EL (cell line): ENCODE measurements at places on chromosomes 4 and X.

- DNase-seq = no peak
Observed at GRCh38 chrX:119755981-119756533, 2.3 kb upstream of the SOWAHD start.

GRCh38 chr4:133474501-133474900 lies 325.4 kb downstream of the PCDH10 start:
- no peak for DNase-seq

DNA sequence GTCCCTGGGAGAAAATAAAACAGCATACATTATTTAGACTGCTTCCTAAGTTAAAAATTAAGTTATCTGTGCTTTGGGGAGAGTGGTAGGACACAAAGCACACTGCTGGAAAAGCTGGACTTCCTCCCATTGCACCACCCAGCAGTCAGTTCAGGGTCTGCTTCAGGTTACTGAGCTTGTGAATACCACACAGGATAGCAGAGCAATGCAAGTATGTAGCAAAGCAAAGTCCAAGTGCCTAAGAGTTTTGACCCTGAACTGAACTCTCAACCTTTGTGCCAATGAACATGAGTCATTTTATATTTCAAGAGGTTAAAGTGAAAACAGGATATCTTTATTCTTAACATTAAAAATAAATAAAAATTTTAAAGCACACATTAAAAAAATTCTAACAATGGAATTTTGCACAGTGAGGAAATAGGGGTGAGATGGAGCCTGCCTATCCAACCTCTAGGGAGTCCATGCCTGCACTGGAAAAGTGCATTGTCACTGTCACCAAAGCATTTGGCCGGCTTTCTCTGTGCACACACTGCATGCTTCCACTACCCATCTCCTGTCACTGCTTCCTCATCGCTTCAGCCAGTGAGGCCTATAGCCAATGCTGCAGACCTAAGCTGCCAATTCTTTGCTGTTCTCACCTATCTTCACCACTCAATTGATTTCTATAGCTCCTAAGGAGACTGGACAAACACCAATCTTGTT lies 50.9 kb downstream of the ABCG2 start:
- peak; percentile 18 for DNase-seq

DNA sequence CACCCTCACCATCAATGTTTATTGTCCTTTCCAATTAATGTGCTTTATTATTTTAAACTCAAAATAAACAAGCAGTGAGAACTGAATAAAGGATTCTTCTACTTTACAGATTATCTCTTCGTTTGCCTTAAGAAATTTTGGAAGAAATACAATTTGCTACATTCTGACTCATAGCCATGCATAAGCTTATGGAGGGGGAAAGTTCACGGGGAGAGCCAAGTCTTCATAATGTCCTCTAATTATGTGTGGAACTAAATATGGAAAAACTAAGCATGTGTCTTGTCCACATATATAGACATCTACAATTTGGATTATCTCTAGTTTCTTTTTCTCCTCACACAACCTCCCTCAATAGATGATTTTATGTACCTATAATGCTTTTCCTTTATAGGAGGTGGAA lies 17.5 kb downstream of the CXCL13 start:
- no peak for DNase-seq

DNA sequence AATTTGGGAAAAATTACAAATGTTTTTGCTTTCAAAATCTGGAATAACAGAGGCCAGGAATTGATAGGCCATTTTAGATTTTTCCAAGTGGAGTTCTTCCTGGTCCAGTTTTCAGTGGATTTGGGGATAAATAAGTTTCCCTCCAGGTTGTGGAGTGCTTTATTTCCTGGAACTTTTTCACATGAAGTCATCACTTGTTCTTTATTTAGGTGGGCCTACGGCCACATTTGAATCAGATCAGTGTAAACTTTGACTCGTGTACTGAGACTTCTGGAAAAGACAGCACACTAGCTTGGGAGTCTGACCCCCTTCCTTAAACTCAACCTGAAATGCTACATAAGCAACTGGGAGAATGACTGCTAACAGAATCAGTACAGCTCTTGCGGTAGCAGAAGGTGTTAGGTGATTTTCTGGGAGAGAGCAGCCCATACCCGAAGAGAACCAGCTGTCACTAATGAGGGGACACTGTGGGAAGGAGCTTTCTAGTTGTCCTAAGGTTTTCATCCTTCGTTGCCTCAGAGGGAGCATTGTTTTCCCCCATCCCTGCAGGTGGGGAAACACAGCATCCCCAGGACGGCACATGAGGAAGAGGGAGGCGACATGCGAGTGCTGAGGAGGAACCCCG lies 235.2 kb upstream of the FAT1 start:
- no peak for DNase-seq

DNA sequence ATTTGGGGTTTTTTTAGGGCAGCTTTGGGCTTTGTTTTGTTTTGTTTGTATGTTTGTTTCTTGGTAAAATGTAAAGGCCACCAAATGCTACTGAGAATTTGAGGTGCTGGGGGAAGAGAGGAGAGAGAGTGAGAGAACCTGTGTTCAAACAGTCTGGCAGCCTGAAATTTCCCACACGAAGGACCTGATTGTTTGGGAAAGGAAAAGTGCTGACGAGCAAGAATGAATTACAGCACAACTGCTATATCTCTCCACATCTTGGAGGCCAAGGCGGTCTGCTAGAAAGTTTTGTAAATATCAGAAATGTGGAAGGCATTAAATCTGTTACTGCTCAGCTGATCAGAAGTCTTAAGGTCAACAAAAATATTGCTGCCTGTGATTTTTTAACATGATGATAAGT lies 170.5 kb downstream of the PALLD start:
- no peak for DNase-seq

DNA sequence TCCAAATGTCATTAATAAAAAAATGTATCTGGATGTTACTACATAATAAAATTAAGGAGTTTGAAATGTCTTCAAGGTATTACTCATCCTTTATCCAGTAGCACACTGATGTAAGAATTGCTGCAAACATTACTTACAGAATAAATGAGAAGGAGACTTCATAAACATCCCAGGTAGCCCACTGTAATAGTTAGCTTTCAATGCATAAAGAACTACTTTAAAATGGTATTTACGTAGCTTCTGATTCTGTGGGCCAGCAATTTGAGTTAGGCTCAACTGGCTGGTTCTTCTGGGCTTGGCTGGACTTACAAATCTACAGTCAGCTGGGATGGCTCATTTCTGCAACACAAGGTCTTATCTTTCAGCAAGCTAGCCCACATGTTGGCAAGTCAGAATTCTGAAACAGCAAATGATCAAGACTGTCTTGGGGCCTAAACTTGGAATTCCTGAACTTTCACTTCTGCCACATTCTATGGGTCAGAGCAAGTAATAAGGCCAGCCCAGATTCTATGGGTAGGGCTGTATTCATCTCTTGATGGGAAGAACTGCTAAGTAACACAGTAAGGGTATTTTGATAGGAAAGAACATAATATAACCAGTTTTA lies 522.5 kb downstream of the IQCM start:
- no peak for DNase-seq
